Activated B cell treated with CpG ODN at 0.5 μM for 24 hours (primary cell): ENCODE measurements at places on chromosomes 3 and 15. TPM values are rescaled to one million over a fixed set of nuclear protein-coding genes. Genes with fewer than 3 reads are reported as not detected.
A peak's percentile ranks its signal among the peaks of the same experiment; 100 is the strongest.

The OR5K2 gene
- not detected in 2 replicates for total RNA-seq

The SLCO2A1 gene
- total RNA-seq = not detected in 2 replicates

The CLSTN2 gene
- total RNA-seq = not detected in 2 replicates

The PCOLCE2 gene
- total RNA-seq = not detected in 2 replicates

The SNX4 gene
- total RNA-seq = 28.2 and 30.2 TPM in 2 replicates

The FSIP1 gene
- total RNA-seq = 0.32 and 0.53 TPM in 2 replicates

The CLEC3B gene
- total RNA-seq = not detected in 2 replicates

The ABHD14A gene
- 5.1 and 5.2 TPM in 2 replicates for total RNA-seq

The CCNDBP1 gene
- total RNA-seq = 65.6 and 67.2 TPM in 2 replicates

The NAALADL2 gene
- 0.56 TPM in 1 of 2 replicates, not detected in the other for total RNA-seq

The CYP1A2 gene
- total RNA-seq = 0.16 TPM in 1 of 2 replicates, not detected in the other

- H3K36me3 ChIP-seq = no peaks in the 10 kb centered on the region
- peak within 1 kb of the TSS; percentile 77 for H3K4me3 ChIP-seq
- peak; percentile 72 for DNase-seq
- peak within 1 kb of the TSS; percentile 50 for H3K27ac ChIP-seq
Measured at GRCh38 chr3:122021811-122022401, at the start of gene ILDR1. TSS of gene ILDR1 (minus strand) at chr3:122022247. CDS start at chr3:122022077, 170 bp downstream.

- H3K36me3 ChIP-seq = no peaks in the 10 kb centered on the region
- H3K4me3 ChIP-seq = no peak overlapping the region
- peaks cover 1% of the 10 kb centered on the region for H3K27me3 ChIP-seq
- no peak for DNase-seq
Measured at GRCh38 chr3:124178531-124178930, 186.6 kb upstream of the ROPN1 start.

DNA sequence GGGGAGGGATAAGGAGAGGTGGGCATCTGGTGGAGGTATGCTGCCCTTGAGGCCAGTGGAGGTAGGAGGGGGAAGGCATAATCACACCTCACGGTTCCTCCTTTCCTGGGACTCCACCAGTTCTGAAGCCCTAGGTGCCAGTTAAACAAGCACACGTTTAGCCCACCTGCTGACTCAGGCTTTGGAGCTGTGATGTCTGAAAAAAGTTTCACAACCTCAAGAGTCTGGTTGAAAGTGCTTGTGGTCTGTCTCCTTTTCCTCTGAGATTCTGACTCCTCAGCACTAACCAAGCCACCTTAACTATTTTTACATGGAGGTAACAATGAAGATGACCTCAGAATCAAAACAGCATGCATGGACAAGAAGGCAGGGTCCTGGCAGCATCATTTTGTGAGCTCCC lies 23.0 kb downstream of the HPS3 start:
- H3K27ac ChIP-seq = peak overlapping the region; percentile 50
- no peaks in the 10 kb centered on the region for H3K27me3 ChIP-seq
- DNase-seq = no peak
- H3K4me1 ChIP-seq = peaks cover 25% of the 10 kb centered on the region

DNA sequence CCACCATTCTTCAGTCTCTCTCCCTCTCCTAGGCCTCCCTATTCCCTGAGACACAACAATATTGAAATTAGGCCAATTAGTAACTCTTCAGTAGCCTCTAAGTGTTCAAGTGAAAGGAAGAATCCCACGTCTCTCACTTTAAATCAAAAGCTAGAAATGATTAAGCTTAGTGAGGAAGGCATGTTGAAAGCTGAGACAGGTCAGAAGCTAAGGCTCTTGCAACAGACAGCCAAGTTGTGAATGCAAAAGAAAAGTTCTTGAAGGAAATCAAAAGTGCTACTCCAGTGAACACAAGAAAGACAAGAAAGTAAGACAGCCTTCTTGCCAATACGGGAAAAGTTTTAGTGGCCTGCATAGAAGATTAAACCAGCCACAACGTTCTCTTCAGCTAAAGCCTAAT lies 41.3 kb downstream of the PPM1L start:
- H3K4me1 ChIP-seq = peaks cover 7% of the 10 kb centered on the region
- H3K27ac ChIP-seq = no peak overlapping the region
- no peak overlapping the region for H3K4me3 ChIP-seq
- no peaks in the 10 kb centered on the region for H3K27me3 ChIP-seq
- DNase-seq = no peak

DNA sequence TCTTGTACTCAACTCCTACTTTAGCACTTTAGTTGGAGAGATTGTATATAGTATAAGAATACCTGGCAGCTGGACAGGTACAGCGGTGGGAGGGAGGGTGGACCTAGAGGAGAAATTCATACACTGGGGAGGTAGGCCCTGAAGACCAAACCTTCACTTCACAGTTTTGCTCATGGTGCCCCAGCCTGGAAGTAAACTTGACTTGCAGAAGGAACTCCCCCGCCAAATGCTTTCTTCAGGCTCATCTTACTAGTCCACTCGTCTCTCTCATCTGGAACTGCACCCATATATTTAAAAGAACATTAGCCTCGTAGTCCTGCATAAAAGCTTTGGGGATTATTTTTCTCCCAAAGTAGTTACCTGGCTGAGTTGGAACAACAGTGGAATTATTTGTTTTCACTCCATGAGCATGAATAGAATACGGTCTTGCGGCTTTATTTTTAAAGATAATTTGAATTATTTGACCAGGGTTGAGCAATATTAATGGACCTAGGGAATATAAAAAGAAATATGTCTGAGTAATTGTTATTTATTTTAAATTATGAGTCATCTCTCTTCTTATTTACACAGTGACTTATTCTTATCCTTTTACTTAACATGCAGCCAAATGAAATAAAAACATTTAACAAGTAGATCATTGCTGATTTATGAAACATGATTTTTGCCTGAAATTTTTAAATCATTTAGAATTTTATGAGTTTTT lies 25.5 kb upstream of the CP start:
- no peaks in the 10 kb centered on the region for H3K27me3 ChIP-seq
- H3K36me3 ChIP-seq = no peaks in the 10 kb centered on the region
- H3K4me3 ChIP-seq = no peak overlapping the region
- DNase-seq = no peak

DNA sequence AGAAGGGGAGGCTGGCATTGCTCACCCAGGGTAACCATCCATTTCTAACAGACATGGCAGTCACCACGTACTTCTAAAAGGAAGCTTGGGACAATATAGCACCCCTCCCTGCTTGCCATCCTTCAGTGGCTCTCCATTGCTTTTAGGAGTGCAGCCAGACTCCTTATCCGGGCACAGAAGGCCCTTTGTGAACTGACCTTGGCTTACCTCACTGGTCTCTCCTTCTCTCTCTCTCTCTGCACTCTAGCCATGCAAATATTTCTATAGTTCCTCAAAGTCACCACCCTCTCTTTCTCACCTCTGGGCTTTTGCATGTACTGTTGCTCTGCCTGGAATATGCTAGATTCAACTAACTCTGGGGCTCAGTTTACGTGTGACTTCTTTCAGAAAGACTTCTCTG lies 301.1 kb downstream of the SHQ1 start:
- no peak for DNase-seq
- no peaks in the 10 kb centered on the region for H3K36me3 ChIP-seq
- H3K27ac ChIP-seq = no peak overlapping the region
- H3K27me3 ChIP-seq = peaks cover 3% of the 10 kb centered on the region

- H3K27me3 ChIP-seq = no peaks in the 10 kb centered on the region
- no peaks in the 10 kb centered on the region for H3K36me3 ChIP-seq
- H3K4me1 ChIP-seq = no peaks in the 10 kb centered on the region
Measured at GRCh38 chr3:53078656-53079055, 32.8 kb upstream of the SFMBT1 start.

DNA sequence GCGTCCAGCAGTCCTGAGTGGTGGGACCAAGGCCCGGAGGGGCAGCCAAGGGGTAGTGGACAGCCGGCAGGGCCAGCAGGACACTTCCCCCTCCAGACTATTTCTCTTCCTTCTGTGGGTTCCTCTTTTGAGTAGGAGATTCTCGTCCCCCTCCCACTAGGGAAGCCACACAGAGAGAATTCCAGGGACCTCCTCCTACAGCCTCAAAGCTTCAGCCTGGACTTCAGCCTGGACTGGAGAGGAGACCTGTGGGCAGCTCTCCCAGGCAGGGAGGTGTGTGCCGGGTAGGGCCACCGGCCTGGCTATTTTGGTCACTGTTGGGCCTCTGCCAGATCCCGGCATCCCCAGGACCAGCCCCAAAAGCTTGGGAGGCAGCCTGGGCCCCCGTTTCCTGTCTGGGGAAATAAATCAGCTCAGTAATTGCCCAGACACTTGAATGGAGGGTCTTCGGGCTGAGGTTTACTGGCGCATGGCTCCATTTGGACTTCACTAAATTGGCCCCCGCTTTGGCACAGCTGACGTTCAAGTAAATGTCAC lies 1.3 kb downstream of the SLC6A6 start:
- H3K36me3 ChIP-seq = peaks cover 30% of the 10 kb centered on the region
- H3K27ac ChIP-seq = peak overlapping the region; percentile 95
- peak overlapping the region; percentile 94 for H3K4me3 ChIP-seq
- no peak for DNase-seq
- H3K27me3 ChIP-seq = no peaks in the 10 kb centered on the region

GRCh38 chr3:142077155-142077858 lies 72.0 kb downstream of the TFDP2 start:
- no peak for DNase-seq
- H3K36me3 ChIP-seq = peaks cover 19% of the 10 kb centered on the region
- H3K4me3 ChIP-seq = no peak overlapping the region
- no peak overlapping the region for H3K27ac ChIP-seq
- H3K27me3 ChIP-seq = no peaks in the 10 kb centered on the region

- no peaks in the 10 kb centered on the region for H3K4me1 ChIP-seq
- H3K27ac ChIP-seq = no peak overlapping the region
- H3K27me3 ChIP-seq = no peaks in the 10 kb centered on the region
Measured at GRCh38 chr3:172303181-172303580, 145.1 kb downstream of the GHSR start.

- H3K36me3 ChIP-seq = no peaks in the 10 kb centered on the region
- DNase-seq = no peak
- H3K4me1 ChIP-seq = peaks cover 2% of the 10 kb centered on the region
Measured at GRCh38 chr15:63434576-63435186, 53.0 kb upstream of the CA12 start.

DNA sequence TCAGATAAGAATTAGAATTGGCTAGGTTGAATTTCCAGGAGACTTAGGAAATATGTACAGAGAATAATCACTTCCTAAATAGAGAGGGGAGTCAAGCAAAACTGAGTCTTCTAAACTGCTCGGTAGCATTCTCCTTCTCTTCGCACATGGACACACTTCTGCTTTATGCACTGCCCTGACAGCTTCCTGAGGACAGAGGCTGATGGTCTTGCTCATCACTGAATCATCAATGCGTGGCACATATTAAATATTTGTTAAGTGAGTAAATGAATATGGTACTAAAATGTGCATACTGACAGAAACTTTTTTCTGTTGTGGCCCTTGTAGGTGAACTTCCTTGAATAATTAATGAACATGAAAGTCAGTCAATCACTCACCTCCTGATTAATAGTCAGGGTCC lies 315.5 kb downstream of the FHIT start:
- H3K27ac ChIP-seq = no peak overlapping the region
- H3K36me3 ChIP-seq = no peaks in the 10 kb centered on the region
- no peak for DNase-seq
- H3K4me1 ChIP-seq = no peaks in the 10 kb centered on the region

GRCh38 chr3:186477876-186478275 lies 66.3 kb downstream of the CRYGS start:
- H3K4me3 ChIP-seq = no peak overlapping the region
- no peaks in the 10 kb centered on the region for H3K36me3 ChIP-seq
- peaks cover 11% of the 10 kb centered on the region for H3K4me1 ChIP-seq
- no peak for DNase-seq
- no peaks in the 10 kb centered on the region for H3K27me3 ChIP-seq
- H3K27ac ChIP-seq = no peak overlapping the region

- H3K36me3 ChIP-seq = no peaks in the 10 kb centered on the region
- peak overlapping the region; percentile 62 for H3K4me3 ChIP-seq
- H3K27me3 ChIP-seq = no peaks in the 10 kb centered on the region
- peaks cover 41% of the 10 kb centered on the region for H3K4me1 ChIP-seq
- H3K27ac ChIP-seq = no peak overlapping the region
Measured at GRCh38 chr15:90838544-90838943, 29.8 kb upstream of the FURIN start.

GRCh38 chr3:15246186-15246585 lies 40.1 kb downstream of the CAPN7 start:
- H3K4me1 ChIP-seq = no peaks in the 10 kb centered on the region
- DNase-seq = no peak
- peaks cover 71% of the 10 kb centered on the region for H3K36me3 ChIP-seq

GRCh38 chr3:123834631-123835030 lies 49.5 kb downstream of the MYLK start:
- H3K27ac ChIP-seq = no peak overlapping the region
- peaks cover 8% of the 10 kb centered on the region for H3K27me3 ChIP-seq
- no peak overlapping the region for H3K4me3 ChIP-seq
- H3K36me3 ChIP-seq = no peaks in the 10 kb centered on the region
- DNase-seq = no peak
- no peaks in the 10 kb centered on the region for H3K4me1 ChIP-seq

DNA sequence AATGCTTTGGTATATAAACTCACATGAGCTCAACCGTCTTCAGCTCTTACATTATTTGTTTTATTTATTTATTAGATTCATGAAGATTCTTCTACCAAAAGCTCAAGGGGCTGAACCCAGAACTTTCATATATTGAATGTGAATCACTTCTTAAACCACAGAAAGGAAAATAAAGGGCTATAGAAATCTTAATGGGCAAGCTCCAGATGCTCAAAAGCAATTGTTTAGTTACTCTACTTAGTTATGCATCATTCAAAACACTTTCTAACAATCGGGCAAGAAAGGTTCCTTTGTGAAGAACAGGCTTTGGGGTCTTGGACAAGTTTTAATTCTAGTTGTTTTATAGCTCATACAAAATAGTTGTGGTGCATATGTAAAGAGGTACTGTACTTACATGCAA lies 380.2 kb downstream of the TIGIT start:
- no peak overlapping the region for H3K4me3 ChIP-seq
- H3K27ac ChIP-seq = no peak overlapping the region
- no peaks in the 10 kb centered on the region for H3K27me3 ChIP-seq
- H3K4me1 ChIP-seq = no peaks in the 10 kb centered on the region
- DNase-seq = no peak

DNA sequence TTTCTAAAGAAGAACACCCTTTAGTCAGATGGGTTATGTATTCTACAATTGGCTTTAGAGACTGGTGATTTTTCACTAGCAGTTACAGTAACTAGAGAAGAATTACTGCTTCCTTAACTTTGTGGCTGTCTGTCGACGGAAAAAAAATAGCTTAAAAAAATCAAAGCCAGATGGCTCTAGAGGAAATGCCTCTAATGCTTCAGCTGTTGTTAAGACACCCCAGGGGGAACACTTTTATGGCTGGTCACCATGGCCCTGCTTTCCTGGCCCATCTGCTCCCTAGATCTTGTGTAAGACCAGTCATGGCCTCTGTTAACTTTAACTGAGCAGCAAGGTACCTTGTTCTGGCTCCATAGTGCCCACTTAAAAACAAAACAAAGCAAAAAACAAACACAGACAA lies 198.6 kb upstream of the PLSCR5 start:
- no peaks in the 10 kb centered on the region for H3K4me1 ChIP-seq
- no peak overlapping the region for H3K4me3 ChIP-seq
- no peaks in the 10 kb centered on the region for H3K36me3 ChIP-seq
- DNase-seq = no peak
- no peaks in the 10 kb centered on the region for H3K27me3 ChIP-seq

GRCh38 chr15:80476036-80476435 lies 71.9 kb downstream of the ARNT2 start:
- H3K27ac ChIP-seq = no peak overlapping the region
- H3K36me3 ChIP-seq = no peaks in the 10 kb centered on the region
- no peak overlapping the region for H3K4me3 ChIP-seq
- no peaks in the 10 kb centered on the region for H3K4me1 ChIP-seq
- DNase-seq = no peak
- peaks cover 10% of the 10 kb centered on the region for H3K27me3 ChIP-seq

GRCh38 chr3:101836652-101837598 lies 12.4 kb upstream of the NFKBIZ start:
- no peak for DNase-seq
- H3K27me3 ChIP-seq = no peaks in the 10 kb centered on the region
- H3K27ac ChIP-seq = peak overlapping the region; percentile 85
- peak overlapping the region; percentile 79 for H3K4me3 ChIP-seq
